Upper lobe of right lung (tissue), 1 donor: ENCODE measurements at places on chromosomes 3 and 15. TPM values are rescaled to one million over a fixed set of nuclear protein-coding genes. Genes with fewer than 3 reads are reported as not detected.

The RBP2 gene
- total RNA-seq, result 2.1 TPM

The ZNF660 gene
- total RNA-seq, result 5.9 TPM

The MYL3 gene
- total RNA-seq, result 3.8 TPM

The FANCD2OS gene
- not detected for total RNA-seq

The MORC1 gene
- not detected for total RNA-seq

The GOLGA6A gene
- total RNA-seq, result not detected

The GUCA1C gene
- not detected for total RNA-seq

The UNC13C gene
- 0.14 TPM for total RNA-seq

DNA sequence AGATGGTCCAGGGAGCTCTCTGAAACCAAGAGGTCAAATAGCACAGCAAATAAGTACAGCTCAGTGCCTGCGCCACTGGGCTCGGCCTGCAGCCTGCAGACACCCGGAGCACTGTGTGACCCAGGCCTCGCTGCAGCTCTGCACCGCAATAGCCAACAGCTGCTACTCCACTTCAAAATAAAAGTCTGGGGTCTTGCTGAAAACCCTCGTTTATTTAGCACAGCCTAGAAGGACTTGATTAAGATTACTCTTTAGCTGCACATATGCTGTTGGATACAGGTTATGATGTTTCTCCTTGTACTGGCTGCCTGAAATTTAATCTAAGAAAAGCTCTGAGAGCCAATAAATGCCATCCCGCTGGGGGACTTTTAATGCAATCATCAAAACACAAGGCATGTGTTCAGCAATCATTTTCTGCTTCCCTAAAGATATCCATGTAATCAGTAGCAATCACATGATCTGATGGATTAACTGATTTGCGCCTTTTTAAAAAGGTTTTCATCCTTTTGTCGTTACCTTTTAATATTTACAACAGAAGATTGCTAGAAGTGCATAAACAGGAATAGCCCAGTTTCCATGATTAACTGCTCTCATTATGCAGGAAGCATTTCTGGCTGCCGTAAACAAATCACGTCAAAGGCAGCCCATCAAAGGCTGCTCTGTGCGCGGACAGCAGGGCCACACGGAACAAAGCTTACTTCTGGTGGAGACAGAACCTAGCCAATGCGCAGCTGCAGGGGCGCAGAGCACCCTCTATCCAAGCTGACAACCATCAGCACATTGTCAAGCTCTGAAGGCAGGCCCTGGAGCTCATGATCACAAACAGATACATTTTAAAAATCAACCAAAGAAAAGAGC lies 58.8 kb downstream of the CLASP2 start:
- H3K27ac ChIP-seq, result peak overlapping the region; percentile 69
- DNase-seq, result peak; percentile 80
- peak overlapping the region; percentile 53 for H3K4me3 ChIP-seq
- H3K4me1 ChIP-seq, result peaks cover 25% of the 10 kb centered on the region

GRCh38 chr15:86649277-86649676 lies 569.6 kb downstream of the AGBL1 start:
- H3K4me1 ChIP-seq, result no peaks in the 10 kb centered on the region
- no peak overlapping the region for H3K27ac ChIP-seq
- no peak overlapping the region for H3K4me3 ChIP-seq
- no peaks in the 10 kb centered on the region for H3K27me3 ChIP-seq

DNA sequence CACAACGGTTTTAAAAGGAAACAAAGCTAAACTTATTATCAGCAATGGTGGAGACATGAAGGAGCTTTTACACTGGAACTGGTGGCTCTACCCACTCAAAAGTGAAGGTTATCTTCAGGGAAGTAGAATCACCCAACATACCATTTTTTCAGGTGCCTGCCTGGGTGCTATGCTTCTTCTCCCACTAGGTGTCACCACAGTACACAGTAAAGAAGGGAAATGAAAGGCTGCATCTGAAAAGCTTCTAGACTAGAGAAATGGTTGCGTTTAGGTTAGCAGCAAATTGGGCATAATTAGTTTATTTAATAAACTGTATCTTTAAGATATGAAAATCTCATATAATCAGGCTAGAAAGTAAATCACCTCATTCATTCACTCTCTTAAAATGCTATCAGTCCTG lies 47.0 kb upstream of the SELENOK start:
- H3K4me1 ChIP-seq, result no peaks in the 10 kb centered on the region
- peaks cover 5% of the 10 kb centered on the region for H3K27me3 ChIP-seq
- H3K27ac ChIP-seq, result no peak overlapping the region
- no peaks in the 10 kb centered on the region for H3K36me3 ChIP-seq
- DNase-seq, result no peak
- no peak overlapping the region for H3K4me3 ChIP-seq

DNA sequence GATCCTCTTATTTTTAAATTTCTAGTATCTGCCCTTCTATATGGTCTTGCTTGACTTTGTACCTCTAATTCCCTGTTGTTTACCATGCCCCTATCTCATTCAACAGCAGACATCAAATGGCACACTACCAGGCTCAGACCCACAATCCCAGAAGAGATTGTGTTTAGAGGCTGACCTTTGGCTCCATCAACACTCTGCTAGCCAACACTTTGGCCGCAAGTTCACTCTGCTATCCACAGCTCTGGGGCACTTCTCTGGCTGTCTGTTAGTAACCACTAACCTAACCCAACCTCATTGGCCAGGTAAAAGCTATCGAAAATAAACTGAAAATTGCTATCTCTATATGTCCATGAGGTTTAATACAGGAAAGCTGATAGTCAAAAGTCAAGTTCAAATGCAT lies 646.0 kb upstream of the CCDC54 start:
- H3K4me1 ChIP-seq, result no peaks in the 10 kb centered on the region
- no peak for DNase-seq
- no peak overlapping the region for H3K27ac ChIP-seq

GRCh38 chr3:25854635-25855034 lies 64.7 kb downstream of the OXSM start:
- peak overlapping the region; percentile 11 for H3K27ac ChIP-seq
- no peaks in the 10 kb centered on the region for H3K27me3 ChIP-seq
- no peak for DNase-seq
- no peaks in the 10 kb centered on the region for H3K36me3 ChIP-seq
- no peak overlapping the region for H3K4me3 ChIP-seq

DNA sequence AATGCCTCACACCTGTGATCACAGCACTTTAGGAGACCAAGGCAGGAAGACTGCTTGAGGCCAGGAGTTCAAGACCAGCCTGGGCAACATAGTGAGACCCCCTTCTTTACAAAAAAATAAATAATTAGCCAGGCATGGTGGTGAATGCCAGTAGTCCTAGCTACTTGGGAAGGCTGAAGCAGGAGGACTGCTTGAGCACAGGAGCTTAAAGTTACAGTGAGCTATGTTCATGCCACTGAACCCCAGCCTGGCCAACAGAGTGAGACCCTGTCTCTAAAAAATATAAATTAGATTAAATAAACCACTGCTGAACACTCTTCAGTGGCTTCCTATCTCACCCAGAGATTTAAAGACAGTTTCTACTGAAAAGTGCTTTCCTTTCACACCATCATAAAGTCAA lies 6.2 kb downstream of the IFT80 start:
- H3K27ac ChIP-seq, result no peak overlapping the region
- DNase-seq, result no peak
- no peak overlapping the region for H3K4me3 ChIP-seq
- no peaks in the 10 kb centered on the region for H3K36me3 ChIP-seq
- no peaks in the 10 kb centered on the region for H3K27me3 ChIP-seq
- no peaks in the 10 kb centered on the region for H3K4me1 ChIP-seq

DNA sequence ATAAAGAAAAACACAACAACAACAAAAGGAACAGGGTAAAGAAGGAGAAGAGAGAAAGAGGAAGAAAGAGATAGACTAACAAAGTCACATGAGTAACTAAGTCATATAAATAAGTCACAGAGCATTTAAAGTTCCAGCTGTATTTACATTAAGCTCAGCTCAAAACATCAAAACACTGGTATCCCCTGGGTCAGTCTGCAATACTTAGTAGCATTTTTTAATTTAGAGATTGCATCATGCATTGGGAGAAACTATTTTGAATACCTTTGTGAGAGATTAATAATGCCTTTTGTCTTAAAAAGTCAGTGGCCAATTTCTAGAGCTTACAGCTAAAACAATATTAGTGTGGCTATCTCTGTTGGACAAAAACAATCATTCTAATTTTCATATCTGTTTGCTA lies 78.4 kb downstream of the NEK10 start:
- no peak for DNase-seq
- H3K27me3 ChIP-seq, result no peaks in the 10 kb centered on the region
- H3K27ac ChIP-seq, result no peak overlapping the region
- no peak overlapping the region for H3K4me3 ChIP-seq

DNA sequence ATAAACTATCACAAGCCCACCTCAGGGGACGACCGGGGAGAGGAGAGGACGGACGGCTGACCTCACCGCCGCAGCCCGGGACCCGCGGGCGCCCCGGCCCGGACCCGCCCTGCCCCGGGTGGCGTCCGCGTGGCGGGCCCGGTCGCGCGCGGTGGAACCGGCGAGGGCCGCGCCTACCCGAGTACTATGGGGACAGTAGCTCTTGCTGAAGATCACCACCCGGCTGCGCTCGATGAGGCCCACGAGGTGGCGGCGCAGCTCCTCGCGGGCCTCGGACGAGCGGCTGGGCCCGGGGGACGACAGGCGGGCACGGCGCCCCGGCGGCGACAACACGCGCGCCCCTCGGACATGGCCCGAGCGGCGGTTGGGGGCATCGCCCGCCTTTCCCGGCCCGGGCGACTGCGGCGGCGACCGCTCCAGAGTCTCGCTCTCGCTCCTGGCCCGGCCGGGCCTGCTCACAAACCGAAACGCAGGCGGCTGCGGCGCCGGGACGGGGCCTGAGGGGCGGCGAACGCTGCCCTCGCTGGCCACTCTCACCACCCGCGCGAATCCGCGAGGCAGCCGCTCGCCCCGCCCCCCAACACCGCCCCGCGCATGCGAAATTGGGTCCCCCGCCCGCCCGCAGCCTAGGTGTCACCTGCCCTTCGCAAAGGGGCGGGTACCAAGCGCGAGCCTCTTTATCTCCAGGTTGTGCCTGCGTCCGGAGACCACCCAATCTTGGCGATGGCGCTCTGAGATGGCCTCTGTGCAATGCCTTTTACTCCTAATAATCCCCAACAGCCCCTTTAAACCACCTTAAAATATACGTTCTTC lies at the start of gene TXNRD3:
TXNRD3 (minus strand) TSS at position 554 of the 813 bp plus-strand sequence.
- no peaks in the 10 kb centered on the region for H3K36me3 ChIP-seq
- H3K27me3 ChIP-seq, result no peaks in the 10 kb centered on the region
- H3K27ac ChIP-seq, result peak within 1 kb of the TSS; percentile 84
- peaks cover 3% of the 10 kb centered on the region for H3K4me1 ChIP-seq
- peak; percentile 95 for DNase-seq
- peak within 1 kb of the TSS; percentile 71 for H3K4me3 ChIP-seq

- no peak overlapping the region for H3K27ac ChIP-seq
- no peak overlapping the region for H3K4me3 ChIP-seq
- peaks cover 48% of the 10 kb centered on the region for H3K36me3 ChIP-seq
- DNase-seq, result no peak
Measured at GRCh38 chr3:170162630-170163029, 18.9 kb downstream of the PHC3 start.

GRCh38 chr15:50774450-50774849 lies 8.9 kb upstream of the SPPL2A start:
- H3K4me1 ChIP-seq, result no peaks in the 10 kb centered on the region
- H3K36me3 ChIP-seq, result no peaks in the 10 kb centered on the region
- no peak overlapping the region for H3K27ac ChIP-seq

DNA sequence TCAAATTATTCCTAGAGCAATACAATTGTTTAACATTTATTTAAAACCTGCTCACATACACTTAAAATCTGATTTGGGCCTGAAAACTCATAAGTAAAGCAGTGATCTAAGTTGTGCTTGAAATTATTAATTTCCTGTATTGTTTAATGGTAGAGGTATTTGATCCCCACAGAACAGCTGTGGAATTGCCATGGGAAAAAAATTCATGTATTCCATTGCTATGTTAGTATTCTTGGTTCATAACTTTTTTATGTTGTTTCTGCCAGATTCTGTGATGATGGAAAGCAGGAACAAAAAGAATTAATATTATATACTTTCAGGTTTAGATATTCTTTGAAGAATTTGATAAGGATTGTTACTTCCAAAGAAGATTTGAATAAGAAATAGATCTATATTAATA lies 831.5 kb upstream of the NR2F2 start:
- H3K27me3 ChIP-seq, result no peaks in the 10 kb centered on the region
- H3K36me3 ChIP-seq, result no peaks in the 10 kb centered on the region
- no peaks in the 10 kb centered on the region for H3K4me1 ChIP-seq
- no peak overlapping the region for H3K27ac ChIP-seq
- DNase-seq, result no peak

- no peak overlapping the region for H3K27ac ChIP-seq
- H3K36me3 ChIP-seq, result no peaks in the 10 kb centered on the region
- H3K4me3 ChIP-seq, result no peak overlapping the region
Measured at GRCh38 chr3:135487261-135487660, 478.3 kb upstream of the PPP2R3A start.

DNA sequence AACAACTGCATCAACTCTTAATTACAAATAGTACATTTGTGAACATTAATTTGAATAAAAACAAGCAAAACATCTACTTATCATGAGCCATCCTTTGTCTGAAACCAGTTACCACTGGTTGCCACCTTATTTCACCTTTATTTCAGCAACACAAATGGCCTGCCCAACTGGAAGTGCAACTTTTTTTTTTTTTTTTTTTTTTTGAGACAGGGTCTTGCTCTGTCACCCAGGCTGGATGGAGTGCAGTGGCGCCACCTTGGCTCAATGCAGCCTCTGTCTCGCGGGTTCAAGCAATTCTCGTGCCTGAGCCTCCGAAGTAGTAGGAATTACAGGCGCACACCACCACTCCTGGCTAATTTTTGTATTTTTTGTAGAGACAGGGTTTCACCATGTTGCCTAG lies 13.1 kb downstream of the WDR82 start:
- H3K4me3 ChIP-seq, result no peak overlapping the region
- H3K36me3 ChIP-seq, result peaks cover 97% of the 10 kb centered on the region
- DNase-seq, result no peak
- peaks cover 26% of the 10 kb centered on the region for H3K4me1 ChIP-seq

DNA sequence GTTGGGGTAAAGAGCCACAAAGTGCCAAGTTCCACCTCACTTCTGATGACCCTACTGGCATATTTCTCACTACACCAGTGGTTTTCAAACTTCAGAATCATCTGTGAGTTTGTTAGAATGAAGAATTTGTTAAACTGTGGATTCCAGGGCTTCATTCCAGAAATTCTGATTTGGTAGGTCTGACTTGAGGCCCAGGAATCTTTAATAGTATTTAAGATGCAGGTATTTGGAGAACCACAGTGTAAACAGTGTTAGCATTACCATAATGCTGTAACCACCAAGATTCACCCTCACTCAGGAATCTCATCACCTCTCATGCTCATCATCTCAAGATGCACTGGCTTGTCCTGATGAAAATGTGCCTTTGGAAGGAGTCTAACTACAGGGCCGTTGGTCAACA lies 6.0 kb downstream of the KCNMB3 start:
- no peak overlapping the region for H3K27ac ChIP-seq
- H3K4me3 ChIP-seq, result no peak overlapping the region
- H3K4me1 ChIP-seq, result no peaks in the 10 kb centered on the region
- H3K27me3 ChIP-seq, result no peaks in the 10 kb centered on the region
